ENCODE measurements at places on chromosomes 2 and 18.

DNA sequence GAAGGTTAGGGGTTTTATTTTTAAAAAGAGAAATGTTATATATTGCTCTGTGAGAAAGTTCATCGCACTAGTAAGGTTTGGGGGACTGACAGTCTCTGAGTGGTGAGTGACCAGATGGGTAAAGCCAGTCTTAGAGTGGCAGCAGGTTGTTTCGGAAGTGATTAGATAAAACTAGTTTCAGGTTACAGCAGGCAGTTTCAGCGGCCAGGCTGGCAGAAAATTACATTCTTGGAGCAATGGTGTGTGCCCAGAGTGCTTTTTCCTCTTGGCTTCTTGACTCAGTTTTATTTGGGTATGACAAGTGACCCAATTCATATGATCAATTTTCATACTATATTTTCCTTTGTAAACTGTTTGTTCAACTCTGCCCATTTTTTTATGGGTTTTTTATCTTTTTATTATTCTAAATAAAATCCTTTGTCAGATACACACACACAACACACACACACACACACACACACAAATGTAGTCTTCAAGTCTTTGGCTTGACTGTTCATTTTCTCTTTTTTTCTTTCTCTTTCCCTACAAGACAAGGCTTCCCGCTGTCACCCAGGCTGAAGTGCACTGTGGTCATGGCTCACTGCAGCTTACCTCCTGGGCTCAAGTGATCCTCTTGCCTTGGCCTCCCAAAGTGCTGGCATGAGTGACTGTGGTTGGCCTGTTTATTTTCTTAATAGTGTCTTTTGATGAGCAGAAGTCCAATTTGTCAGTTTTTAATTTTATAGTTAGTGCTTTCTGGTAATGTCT lies 30.9 kb downstream of the RALBP1 start:
- peak; percentile 24 for DNase-seq

DNA sequence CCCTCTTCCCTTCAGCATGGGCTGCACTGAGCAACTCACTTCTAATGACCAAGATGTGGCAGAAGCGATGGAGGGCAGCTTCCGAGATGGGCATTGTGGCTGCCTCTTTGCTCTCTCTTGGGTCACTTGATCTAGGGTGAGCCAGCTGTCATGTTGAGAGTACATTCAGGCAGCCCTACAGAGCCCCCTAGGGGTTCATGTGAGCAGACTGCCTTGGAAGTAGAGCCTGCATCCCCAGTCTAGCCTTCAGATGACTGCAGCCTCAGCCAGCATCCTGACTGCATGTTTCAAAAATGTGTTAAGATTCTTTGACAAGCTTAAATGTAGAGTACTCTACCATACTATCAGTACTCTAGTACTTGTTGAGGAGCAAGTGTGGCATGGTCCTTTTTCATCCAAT lies 143.9 kb downstream of the NCK2 start:
- no peak for DNase-seq

DNA sequence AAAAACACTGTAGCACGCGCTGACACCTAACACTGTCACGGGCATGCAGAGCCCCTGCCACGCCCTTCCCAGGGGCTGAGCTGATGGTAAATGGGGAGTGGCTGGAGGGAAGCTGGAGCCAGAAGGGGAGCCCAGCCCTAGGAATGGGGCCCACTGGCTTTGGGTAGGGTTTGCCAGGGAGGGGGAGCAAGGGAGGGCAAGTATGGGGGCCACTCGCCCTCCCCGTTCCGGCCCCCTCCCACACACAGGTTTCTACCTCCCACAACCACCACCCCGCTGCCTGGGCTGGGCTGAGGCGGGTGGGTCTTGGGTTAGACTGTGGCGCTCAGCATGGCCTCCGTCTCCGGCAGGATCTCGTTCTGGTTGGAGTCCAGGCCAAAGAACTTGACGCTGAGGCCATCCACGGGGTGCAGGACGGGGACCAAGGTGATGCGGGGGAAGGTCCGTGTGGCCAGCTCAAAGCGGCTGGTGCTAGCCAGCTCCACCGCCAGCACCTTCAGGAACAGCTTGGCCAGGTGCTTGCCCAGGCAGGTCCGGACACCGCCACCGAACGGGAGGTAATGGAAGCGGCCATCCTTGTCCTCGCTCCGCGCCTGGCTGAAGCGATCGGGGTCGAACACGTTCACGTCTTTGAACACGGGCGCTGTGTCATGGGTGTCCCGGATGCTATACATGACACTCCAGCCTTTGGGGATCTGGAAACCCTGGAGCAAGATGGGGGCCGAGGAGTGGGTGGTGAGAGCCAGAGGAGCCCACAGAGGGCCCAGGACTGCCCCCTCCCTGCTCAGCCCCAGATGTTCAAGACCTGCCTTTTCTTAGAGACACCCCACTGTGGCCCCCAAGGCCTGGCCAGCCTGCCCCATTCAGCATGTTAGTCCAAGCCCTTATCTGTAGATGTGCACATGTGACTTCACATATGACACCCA lies 15.5 kb downstream of the CYP26B1 start:
- DNase-seq = no peak

- DNase-seq = no peak
These were observed 2.4 kb upstream of the HOXD8 start for GRCh38 chr2:176126929-176127773.

DNA sequence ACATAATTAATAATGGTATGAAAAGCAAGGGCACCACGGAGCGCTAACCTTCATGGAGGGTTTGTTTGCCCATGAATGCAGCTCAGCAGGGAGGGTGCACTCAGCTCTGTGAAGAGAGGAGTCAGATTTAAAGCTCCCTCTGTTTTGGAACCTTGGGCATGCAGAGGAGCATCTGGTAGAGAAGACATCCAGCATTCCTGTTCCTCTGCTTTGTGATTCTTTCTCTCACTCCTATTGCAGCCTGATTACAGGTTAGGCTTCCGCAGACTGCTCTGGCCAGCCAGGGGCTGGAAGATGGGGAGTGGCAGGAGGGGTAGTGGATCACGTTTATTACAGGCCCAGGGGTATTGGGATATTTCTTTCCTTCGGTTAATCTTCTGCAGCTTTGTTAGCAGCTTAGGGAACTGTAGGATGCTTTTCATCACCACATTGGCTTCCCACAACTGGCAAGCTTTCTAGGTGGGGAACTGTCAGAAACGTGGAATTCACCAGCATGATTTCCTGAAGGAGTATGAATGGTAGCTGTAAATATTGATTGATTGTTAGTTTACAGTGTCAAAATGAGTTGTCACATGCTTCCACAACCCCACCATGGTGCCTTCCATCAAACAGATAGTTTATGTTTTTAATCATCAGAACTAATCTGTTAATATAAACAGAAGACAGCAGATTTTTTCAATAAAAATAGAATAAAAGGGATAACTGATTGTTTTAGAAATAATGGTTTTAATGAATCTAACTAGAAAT lies 201.1 kb downstream of the VAPA start:
- no peak for DNase-seq

DNA sequence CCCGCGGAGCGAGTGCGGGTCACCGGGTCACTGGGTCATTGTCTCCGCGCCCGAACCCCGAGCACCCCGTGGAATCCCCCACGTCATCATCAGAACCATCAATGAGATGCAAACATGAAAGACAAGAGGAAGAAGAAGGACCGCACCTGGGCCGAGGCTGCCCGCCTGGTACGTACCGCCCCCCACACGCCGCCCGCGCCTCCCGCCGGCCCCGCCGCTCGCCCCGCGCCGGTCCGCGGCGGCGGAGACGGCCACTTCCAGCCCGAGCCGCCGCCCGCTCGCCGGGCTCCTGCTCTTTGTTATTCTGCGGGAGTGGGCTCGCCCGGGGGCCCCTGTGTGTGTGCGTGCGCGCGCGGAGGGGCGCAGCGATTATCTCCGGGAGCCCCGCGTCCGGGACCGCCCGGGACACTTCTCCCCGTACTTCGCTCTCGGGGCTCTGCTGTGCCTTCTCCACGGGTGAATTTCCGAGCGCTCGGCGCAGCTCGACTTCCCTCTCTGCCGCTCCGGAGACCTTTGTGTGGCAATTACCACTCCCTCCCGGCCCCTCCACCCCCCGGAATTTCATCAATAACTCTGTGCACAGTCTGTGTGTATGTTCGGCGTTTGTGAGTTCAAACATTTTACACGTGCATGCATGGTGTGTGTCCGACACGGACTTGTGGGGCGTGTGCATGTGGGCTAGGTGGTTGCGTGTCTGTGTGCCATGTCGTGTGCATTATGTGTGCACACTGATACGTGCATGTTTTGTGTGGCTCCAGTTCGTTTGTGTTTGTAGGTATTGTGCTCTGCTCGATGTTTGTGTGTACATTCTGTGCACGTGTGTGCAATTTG lies 714 bp downstream of the ASXL3 start:
- no peak for DNase-seq

DNA sequence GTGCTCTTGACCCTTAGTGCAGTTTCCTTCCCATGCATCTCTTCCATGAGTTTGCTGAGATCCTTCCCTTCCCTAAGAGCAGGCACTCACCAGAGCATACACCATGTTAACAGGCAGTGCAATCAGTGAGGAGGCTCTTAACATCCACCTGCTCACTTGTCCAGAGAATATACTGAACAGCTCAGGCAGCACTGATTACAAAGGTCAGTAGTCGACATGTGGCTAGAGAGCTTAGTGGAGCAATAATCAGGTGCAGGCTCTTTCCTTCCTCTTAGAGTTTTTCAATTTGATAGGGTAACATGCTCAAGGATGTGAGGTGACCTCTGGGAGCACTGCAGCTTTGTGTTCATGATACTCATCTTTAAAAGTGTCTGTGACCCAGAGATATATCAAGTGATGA lies 144.1 kb upstream of the SETBP1 start:
- DNase-seq = peak; percentile 29

GRCh38 chr2:209236377-209236776 lies 187.5 kb upstream of the MAP2 start:
- no peak for DNase-seq

DNA sequence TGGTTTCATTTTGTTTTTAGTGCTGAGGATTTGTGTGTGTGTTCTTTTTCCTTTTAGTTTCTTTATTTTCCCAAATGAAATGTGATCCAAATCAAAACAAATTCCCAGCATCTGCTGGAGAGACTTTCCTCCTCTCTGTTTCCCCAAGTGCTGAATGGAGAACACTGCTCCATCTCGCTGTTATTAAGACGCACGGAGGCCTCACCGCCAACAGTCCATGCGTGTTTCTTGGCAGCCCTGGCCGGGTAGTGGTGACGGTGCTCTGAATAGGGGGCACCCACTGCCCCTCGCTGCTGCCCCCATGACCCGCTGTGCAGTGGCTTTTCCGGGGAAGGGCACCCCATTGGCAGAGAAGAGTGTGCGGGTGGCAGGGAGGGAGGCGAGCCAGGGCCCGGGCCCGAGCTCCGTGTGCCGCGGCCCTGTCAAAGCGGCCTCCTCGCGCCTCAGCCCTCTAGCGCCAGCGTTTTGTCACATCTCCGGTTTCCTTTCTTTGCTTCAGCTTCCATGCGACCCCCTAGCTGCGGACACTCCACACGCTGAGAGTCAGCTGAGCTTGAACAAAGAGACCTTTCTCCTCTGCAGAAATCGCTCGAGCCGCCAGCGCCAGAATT lies 473.7 kb upstream of the SALL3 start:
- no peak for DNase-seq

GRCh38 chr2:74639550-74639949 lies 8.6 kb downstream of the M1AP start:
- DNase-seq = no peak
